Kidney (tissue), 22 donors: ENCODE measurements at places on chromosomes 7 and 10. TPM values are rescaled to one million over a fixed set of nuclear protein-coding genes. Genes with fewer than 3 reads are reported as not detected.

DNA sequence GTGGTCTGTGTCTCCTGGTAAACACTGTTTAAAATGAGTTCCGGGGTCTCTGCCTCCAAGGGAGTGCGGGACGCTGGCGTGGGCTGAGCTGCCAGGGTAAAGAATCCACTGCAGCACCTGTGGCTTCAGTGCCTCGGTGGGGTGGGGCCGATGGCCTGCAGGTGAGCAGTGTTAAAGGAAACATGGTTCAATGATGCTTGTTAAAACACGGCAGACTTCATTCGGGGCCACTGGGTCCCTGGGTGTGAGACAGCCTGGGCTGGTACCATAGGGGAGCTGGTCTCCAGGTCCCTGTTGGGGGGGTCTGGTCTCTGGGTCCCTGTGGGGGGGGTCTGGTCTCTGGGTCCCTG lies 24.9 kb upstream of the KNDC1 start:
- DNase-seq, result no peak

DNA sequence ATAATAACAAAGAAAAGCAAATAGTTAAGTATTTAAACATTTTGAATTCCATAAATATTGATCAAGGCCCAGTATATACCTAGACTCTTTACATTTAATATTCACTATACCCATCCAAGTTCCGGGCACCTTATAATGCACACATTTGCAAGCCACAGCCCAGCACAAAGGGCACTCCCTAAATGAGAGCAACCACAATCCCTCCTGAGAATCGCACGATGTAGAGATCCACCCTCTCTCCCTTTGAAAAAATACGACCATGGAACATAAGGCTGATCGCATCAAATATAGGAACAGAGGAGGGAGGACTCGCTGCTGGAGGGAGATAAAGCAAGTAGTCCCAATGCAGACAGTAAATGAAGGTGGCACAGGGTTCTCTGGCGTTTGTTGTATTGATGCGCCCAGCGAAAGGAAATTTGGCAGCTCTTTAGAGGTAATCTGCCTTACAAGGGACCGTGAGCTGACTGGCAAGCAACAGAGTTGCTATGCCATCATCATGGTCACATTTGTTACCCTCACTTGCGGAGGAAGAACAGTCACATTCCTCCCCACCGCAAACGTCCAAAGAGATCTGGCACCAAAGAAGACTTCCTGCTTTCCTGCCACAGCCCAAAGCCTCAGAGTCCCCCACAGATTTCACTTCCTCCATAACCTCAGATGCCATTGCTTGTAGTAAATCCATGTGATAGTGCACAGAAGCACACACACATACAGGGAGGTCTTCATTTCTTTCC lies 16.1 kb upstream of the TAS2R40 start:
- peak; percentile 13 for DNase-seq

GRCh38 chr10:125130260-125130659 lies 30.1 kb downstream of the CTBP2 start:
- no peak for DNase-seq

Gene NANOS1
- 1.1 TPM for total RNA-seq

DNA sequence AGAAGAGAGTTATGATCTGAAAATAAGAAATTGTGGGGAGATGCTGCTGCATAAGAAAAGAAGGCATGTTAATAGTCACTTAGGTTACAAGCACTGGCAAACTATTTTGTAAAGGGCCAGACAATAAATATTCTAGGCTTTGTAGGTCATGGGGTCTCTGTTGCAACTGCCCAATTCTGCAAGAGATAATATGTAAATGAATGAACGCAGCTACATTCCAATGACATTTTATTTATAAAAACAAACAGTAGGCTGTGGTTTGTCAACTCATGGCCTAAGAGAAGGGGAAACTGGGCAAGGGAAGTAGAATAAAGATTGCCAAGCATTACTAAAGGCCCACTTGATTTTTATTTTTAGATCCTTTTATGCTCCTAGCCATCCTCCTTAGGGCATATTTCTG lies 133.1 kb downstream of the RAPGEF5 start:
- no peak for DNase-seq

DNA sequence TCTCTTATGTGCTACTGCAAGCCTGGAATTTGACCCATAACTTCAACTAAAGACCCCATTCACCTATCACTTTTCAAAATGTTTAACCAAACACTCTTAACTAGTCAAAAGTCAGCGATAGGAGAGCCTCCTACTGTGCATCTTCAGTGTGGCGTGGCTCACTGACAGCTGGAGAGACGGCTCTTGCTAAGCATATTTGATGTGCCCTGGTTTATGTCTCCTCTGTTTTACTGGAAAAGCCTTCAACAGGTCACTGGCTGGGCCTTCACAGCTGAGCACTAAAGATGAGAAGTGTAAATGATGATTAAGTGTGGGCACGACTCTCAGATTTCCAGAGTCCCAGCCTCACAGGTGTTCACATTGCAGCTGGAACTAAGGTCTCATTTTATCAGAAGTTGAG lies 472.1 kb downstream of the SEMA3D start:
- no peak for DNase-seq

DNA sequence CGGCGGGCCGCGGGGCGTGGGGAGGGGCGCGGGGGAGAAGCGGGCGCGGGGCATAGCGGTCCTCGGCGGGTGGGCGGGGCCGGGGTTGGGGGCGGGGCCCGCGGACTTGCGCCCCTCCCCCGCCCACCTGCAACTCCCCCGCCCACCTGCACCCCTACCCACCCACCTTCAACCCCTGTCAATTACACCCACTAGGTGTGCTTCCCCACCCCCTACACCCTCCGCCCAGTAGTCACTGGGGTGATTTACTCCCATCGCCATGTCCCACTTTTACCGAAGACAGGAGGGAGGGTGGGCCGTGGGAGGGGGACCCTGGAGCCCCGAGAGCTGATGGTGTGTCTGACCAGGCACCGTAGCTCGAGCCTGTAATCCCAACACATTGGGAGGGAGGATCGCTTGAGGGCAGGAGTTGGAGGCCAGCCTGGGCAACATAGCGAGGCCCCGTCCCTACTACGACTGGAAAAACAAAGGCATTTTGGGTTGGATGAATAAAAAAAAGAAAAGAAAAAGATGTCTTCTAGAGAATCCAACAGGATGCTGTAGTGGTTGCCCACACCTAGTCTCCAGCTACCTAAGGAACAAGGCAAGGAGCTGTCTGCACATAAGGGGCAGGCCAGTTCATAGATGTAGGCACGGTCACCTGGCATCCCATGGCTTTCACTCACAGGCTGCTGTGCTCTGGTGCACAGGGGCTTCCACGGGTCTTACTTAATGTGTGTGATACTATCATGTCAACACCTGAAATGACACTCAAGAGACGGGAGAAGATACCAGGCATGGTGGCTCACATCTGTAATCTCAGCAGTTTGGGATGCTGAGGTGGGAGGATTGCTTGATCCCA lies 761 bp downstream of the KCTD7 start:
- DNase-seq, result no peak

GRCh38 chr10:1659221-1659791 lies 78.0 kb downstream of the ADARB2 start:
- DNase-seq, result no peak

Gene SPDYE11
- not detected for total RNA-seq

DNA sequence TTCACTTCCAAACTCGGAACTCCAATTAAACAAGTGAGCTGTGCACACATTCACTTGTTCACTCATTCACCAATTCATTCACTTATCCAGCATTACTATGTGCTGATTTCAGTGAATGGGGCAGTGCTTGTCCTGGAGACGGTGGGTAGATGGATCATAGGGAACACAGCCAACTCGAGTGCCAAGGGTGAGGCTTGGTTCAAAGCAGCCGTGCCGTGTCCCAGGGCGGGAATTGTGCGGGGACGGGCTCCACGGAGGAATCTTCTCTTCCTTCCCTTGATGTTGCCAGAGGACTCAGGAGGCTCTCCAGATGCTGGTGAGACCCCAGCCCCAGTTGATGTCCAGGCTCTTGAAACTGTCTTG lies 2.9 kb downstream of the SH2D4B start:
- no peak for DNase-seq

- no peak for DNase-seq
Measured at GRCh38 chr7:36137258-36137657, 15.8 kb upstream of the EEPD1 start.

Gene SAMD9
- total RNA-seq, result 11.0 TPM

Gene HOXA9
- total RNA-seq, result 36.8 TPM

GRCh38 chr7:47007471-47007870 lies 574.4 kb downstream of the TNS3 start:
- no peak for DNase-seq

- DNase-seq, result no peak
Measured at GRCh38 chr10:100037758-100038315, 28.1 kb upstream of the DNMBP start.

DNA sequence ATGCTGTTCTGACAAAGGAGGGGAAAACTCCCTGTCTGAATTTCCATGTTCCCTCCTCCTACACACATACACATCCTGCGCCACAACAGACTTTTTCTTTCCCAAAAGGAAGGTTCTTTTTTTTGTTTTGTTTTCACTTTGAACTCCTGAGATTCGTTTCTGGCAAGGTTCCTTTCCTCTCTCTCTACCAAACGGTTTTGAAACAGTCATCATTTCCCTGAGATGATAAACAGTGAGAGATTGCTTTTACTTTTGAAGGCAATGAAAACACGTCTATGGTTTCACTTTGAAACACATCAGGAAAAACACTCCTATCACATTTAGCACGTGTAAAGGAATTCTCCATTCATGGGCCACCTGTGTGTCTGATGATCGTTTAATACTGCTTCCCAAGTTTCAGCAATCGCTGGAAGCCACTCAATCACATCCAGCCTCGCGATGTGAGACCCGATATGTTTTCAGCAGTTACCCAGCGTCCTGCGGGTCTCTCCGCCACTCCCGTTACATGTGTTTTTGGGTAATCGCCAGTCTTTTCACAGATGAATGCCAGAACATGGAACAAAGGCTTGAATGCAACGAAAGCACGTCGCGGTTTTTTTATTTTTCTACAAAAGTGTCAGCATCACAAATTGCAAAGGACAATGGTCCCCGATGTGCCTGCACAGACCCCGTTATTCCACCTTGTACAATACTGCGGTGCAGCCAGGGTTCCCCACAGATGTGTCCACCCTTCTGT lies 62.8 kb upstream of the CUX1 start:
- no peak for DNase-seq

Gene ATG9B
- 0.19 TPM for total RNA-seq

- DNase-seq, result no peak
Measured at GRCh38 chr10:75477680-75478079, 46.3 kb downstream of the LRMDA start.

Gene COL26A1
- total RNA-seq, result 1.2 TPM

Gene PRKCQ
- total RNA-seq, result 17.5 TPM

- DNase-seq, result peak; percentile 96
Measured at GRCh38 chr7:74587435-74588126, 69.9 kb upstream of the GTF2I start.

Gene KIAA1217
- 63.8 TPM for total RNA-seq

DNA sequence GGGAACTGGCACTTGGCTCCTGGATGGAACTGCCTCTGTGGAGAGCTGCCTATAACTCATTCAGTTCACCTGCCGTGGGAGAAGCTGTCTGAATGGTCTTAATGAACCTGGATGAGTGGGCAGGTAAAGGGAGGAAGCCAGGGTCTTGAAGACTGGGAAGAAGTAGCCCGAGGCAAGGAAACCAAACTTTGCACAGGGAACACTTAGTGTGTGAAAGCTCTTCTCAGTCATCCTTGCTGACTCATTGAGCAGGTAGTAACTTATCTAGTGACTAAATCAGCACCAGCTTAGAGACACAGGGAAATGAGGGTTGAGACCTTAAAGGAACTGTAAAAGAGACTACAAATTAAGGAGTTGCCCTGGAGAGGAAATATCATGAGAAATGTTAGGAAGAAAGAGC lies 9.9 kb downstream of the LRRC4 start:
- DNase-seq, result no peak

DNA sequence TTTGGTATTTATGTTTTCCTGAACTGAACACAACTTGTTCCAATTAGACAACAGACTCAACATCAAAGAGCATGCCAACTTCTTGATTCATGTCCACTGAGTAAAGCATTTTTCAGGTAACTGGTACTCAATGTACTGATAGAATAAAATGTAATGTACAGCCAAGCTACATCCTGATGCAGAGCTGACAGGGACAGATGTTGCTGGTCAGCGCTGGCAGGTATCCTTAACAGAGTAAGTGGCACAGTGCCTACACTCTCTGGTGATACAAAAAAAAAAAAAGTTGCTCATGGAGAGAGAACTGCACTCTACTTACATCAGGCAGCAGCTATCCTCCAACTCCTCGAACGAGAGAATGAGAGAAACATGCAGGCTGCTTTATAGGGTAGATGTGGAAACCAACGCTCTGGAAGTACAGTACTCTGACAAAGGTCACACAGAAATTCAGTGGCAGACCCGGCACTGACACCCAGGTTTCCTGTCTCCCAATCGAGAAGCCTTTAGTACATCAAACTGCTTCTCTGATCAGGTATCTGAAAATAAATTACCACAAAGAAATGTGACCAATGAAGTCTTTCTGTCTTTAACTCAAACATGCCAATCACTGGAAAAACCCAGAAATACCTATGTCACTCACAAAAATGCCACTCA lies 4.6 kb downstream of the ITGB1 start:
- DNase-seq, result no peak
